ENCODE measurements at places on chromosomes 3 and 15. TPM values are rescaled to one million over a fixed set of nuclear protein-coding genes. Genes with fewer than 3 reads are reported as not detected.

DNA sequence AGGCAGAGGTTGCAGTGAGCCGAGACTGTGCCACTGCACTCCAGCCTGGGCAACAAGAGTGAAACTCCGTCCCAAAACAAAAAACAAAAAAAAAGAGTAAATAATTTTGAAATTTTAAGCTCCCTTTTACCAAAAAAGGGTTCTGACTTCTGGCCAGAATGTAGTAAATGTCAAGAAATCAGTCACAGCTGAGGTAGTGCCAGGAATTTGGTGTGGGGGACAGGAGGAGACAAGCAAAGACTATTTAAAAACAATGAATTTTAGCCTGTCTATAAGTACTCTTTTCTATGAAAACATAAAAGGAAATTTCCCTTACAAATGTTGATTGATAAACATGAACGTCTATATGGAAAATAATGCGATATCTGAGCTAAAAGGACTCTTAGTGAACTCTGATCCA lies 363.7 kb downstream of the FHIT start:
- no peak for DNase-seq

ADIPOQ gene
- total RNA-seq = 8.2 TPM

REC114 gene
- total RNA-seq = not detected

- DNase-seq = no peak
These were observed 47.0 kb downstream of the MTHFS start for GRCh38 chr15:79849789-79850188.

NOX5 gene
- total RNA-seq = 0.53 TPM

CAMK2N2 gene
- total RNA-seq = not detected

DLG1 gene
- 31.0 TPM for total RNA-seq

HIGD2B gene
- total RNA-seq = not detected

- no peak for DNase-seq
These were observed 19.0 kb downstream of the NSUN3 start for GRCh38 chr3:94081884-94082283.

GRCh38 chr3:190695225-190695624 lies 167.3 kb downstream of the GMNC start:
- no peak for DNase-seq

DNA sequence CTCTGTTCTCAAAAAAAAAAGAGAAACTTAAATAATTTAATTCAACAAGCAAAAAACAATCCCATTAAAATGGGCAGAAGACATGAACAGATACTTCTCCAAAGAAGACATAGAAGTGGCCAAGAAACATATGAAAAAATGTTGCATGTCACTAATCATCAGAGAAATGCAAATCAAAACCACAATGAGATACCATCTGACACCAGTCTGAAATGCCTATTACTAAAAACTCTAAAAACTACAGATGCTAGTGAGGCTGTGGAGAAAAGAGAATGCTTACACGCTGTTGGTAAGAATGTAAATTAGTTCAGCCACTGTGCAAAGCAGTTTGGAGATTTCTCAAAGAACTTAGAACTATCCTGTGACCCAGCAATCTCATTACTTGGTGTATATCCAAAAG lies 382.9 kb downstream of the OTOL1 start:
- no peak for DNase-seq

DNA sequence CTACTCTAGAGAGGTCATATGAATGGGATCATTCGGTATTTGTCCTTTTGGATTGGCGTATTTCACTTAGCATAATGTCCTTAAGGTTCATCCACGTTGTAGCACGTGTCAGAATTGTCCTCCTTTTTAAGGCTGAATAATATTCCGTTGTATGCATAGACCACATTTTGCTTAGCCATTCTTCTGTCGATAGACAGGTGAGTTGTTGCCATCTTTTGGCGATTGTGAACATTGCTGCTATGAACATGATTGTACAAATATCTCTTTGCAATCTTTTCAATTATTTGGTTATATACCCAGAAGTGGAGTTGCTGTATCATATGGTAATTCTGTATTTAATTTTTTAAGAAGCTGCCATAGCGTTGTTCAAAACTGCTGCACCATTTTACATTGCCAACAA lies 52.4 kb upstream of the GOLGA8J start:
- DNase-seq = no peak

DNA sequence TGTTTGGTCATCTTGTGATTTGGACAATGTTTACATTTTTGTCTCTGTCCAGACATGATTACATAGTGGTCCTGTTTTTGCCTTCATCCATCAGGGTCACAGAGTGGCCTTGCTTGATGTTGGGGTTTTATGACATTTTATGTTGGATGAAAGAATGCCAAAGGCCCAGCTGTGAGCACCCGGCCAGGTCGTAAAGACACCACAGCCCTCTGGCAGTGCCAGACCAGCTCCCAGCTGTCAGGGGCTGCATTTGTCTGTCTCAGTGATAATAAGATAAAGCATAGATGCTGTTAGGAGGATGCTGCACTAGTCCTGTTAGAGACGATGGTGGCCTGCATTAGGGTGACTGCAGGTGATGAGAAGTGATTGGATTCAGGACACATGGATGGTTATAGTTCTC lies 117.5 kb downstream of the FAM174B start:
- DNase-seq = no peak

DNA sequence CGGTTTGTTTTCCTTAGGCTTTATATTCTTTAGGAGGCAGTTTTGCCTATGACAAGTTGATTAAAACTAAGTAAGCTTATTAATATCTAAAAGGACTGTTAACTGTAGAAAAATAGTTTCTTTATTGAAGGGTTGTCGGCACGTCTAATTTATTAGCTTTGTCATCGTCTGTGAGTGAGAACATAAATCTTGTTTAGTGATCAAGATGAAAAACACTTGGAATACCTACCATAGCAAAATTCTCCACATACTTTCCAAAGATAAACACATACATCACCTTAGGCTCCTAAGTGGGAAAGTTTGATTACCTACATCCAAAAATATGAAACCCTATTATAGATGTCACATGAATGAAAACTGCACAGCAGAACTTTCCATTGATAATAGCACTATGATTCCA lies 139.1 kb upstream of the BNIP2 start:
- DNase-seq = no peak

CDHR4 gene
- total RNA-seq = not detected

IL16 gene
- total RNA-seq = 8.5 TPM

TMCC1 gene
- 11.5 TPM for total RNA-seq

GRCh38 chr3:34189133-34189532 lies 390.7 kb downstream of the PDCD6IP start:
- no peak for DNase-seq

DNA sequence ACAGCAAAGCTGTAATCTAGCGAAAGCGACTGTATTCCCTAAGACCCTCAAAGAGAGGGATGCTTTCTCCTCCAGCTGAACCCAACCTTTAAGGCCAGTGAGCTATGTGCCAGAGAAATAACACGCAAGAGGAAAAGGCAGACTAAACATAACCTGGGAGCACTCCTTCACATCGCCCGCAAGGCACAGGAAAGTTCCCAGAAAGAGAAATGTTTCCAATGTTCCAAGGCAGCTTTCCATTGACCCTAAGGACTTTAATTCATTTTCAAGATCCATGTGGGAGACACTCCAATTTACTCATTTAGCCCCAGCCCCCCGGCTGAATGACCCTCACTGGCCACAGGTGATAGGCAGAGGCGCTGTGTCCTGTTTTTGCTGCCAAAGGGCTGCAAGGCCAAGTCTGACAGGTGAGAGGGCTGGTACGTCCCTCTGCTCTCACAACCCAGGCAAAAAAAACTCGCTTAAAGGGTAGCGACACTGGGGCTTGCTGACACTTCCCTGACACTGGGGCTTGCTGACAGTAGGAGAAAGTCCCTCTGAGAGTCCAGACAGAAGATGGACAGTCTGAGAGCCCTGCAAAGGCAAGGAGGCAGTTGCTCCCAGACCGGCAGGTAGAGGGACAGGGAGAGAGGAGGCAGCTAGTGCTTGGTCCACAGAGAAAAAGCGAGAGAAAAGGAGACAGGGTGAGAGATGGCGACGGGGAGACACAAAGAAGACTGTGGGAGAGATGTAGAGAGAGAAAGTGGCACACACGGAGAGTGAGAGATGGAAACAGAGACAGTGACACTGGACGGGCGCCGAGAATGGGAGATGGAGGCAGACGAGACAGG lies 702 bp downstream of the ARHGEF3 start:
- no peak for DNase-seq

TMEM212 gene
- total RNA-seq = not detected

DNA sequence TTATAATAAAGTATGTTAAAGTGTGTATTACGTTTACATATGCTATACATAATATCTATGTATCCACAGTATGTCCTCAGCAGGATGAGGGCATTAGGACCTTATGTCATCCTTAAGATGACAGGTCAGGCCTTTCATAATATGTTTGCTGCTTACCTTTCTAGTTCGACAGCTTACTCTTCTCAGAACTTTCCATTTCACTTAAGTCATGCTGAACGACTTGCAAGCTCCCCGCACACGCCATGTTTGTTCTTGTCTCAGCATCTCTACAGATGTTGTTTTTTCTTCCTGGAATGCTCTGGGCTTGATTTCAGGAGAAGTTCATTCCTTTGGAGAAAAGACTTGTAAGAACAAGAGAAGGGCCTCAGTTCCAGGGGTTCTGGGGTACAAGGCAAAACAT lies 36.0 kb upstream of the PPARG start:
- no peak for DNase-seq

DNA sequence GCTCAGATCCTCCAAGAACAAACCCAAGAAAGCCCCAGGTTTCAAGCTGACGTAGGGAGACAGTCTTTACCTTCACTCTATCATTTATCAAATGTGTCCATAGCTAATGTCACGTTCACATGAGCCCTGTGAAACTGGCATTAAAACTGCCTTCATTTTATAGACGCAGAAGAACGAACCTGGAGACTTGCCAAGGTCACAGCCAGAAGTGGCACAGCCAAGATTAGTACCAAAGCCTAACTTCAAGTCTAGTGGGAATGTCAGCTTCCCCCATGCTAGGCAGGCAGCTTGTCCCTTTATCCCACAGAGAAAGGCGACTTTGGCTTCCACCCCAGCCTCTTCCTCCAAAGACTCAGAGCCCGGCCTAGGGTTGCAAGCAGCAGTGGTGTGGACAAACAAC lies 517.2 kb downstream of the SHQ1 start:
- DNase-seq = no peak

GRCh38 chr3:119585856-119586570 lies 6.7 kb downstream of the ADPRH start:
- no peak for DNase-seq

CACNA1D gene
- 0.43 TPM for total RNA-seq

- no peak for DNase-seq
These were observed 120.7 kb upstream of the WNT5A start for GRCh38 chr3:55607844-55608243.

GRCh38 chr3:12076666-12077065 lies 72.5 kb downstream of the SYN2 start:
- DNase-seq = no peak

- no peak for DNase-seq
These were observed 444.3 kb upstream of the ATP11B start for GRCh38 chr3:182349051-182349450.
